ENCODE measurements at places on chromosomes 13 and 19.
A peak's percentile ranks its signal among the peaks of the same experiment; 100 is the strongest.

GRCh38 chr13:92804346-92804745 lies 422.3 kb upstream of the GPC6 start:
- DNase-seq = no peak

- DNase-seq = no peak
Measured at GRCh38 chr13:85347251-85347650, 452.0 kb downstream of the SLITRK6 start.

GRCh38 chr19:7923295-7924191 lies 2.4 kb downstream of the CTXN1 start:
- no peak for DNase-seq

DNA sequence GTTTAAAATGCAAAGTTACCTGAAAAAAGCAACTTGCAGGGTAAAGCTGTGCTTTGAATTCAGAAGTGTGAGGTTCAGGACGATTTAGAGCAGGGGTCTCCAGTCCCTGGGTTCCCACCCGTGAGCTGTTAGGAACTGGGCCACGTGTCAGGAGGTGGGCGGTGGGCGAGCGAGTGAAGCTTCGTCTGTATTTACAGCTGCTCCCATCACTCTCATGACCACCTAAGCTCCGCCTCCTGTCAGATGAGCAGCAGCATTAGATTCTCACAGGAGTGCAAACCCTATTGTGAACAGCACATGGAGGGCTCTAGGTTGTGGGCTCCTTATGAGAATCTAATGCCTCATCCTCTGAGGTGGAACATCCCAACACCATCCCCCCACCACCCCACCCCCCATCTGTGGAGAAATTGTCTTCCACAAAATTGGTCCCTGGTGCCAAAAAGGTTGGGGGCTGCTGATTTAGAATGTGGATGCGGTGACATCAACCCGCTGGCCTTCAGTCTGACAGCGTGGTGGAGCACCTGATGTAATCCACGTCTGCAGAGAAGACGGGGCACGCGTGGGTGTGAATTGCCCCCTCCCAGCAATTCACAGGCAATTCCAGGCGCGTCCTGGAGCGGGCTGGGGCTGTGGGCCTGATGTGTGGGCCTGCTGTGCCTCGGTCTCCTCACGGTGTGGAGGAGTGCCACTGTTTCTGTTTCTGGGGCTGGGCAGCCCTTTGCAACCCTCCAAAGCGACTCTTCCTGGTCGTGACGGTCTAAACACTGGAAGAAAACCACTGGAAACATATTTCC lies 214.0 kb upstream of the SOX1 start:
- DNase-seq = no peak

DNA sequence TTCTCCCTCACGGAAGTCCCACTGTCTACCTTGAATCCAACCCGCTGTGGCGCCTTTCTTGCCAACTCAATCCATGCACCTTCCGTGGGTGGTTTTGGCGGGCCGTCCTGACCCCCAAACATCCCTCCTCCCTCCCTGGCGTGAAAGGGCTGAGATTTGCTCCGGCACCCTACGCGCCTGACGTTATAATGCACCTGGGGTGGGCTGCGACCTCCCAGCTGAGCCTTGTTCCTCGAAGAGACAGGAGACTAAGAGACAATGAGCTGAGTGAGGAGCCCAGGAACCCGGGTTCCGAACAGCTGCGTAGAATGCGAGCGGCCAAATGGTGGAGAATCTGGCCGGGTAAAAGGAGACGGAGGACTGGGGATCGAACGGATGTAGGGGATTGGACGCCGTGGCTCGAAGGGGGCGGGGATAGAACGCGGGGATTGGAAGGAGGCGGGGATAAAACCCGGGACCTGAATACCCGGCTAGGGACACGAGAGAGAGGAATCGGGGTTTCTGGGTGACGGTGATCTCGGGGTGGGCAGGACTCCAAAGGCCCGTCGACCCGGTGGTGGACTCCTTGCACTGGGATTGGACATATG lies at the start of gene CPT1C:
CPT1C (plus strand) TSS at position 461 of the 587 bp plus-strand sequence. CDS start 1,137 bp downstream, outside the sequence.
- no peak for DNase-seq

GRCh38 chr13:102768909-102769308 lies 4.7 kb downstream of the TEX30 start:
- DNase-seq = no peak

DNA sequence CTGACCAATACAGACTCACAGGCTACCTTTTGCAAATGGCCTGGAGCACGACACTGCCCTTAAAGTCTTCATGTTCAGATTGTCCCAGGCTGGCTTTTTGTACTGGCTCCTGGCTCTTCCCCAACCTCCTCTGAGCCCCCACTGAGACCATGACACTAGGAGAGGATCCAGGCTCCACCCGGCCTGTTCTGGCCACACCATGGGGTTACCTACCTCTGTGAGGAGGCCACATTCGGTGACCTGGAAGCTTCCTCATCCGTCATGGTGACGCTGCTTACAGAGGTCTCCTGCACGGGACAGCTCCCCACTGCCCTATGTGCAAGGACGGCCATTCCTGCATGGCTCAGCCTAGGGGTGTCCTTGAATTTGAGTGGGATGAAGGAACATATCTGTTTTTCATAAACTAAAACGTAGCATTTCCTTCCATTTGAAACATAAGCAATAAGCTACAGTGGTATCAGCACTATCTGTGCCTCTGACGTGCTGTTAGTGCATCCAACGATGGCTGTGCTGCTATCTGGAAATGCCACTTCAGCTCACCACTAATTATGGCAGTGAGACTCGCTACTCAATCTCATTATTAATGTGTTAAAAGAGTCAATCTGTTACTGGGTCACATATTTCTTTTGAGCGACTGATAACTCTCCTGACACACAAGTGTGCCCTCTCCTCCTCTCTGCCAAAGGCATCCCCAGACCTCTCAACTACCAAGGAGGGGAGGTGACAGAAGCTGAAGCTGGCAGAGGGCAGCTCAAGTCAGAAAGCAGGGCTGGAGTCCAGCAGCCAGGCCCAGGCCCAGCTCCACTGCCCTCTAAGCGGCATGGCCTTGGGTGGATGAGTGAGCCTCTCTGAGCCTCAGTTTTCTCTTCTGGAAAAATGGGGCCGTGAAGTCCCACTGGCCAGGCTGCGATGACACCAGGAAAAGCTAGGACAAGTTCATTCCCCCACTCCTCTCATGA lies 29.6 kb downstream of the ELL start:
- no peak for DNase-seq

GRCh38 chr19:45476304-45476703 lies 8.5 kb downstream of the FOSB start:
- DNase-seq = no peak

DNA sequence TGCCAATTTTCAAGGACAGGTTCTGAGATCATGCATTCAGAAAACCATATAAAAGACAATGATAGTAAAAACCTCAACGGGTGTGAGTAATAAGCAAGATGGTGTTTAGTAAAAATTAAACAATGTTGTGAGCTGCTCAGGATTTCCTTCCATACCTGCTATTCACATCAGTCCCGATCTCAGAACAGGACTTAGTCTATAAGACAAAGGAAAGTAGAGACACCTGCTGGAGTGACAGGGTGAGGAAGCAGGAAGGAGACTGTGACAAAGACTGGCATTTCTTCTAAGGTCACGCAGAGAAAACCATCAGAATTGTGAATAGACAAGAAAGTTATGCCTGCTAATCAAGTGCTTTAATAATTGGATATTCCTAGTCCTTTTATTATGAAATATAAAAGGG lies 648.0 kb downstream of the DACH1 start:
- no peak for DNase-seq

- peak; percentile 41 for DNase-seq
Measured at GRCh38 chr19:54231077-54231931, 8.5 kb upstream of the LILRB3 start.

GRCh38 chr19:5632657-5633056 lies 9.8 kb downstream of the SAFB start:
- no peak for DNase-seq

Data from thoracic aorta (tissue), 2 donors.